Astrocyte (in vitro differentiated cells and primary cell): ENCODE measurements at places on chromosomes 4 and X.

- DNase-seq: no peak
Measured at GRCh38 chrX:97401586-97402136, 518.0 kb downstream of the RPA4 start.

DNA sequence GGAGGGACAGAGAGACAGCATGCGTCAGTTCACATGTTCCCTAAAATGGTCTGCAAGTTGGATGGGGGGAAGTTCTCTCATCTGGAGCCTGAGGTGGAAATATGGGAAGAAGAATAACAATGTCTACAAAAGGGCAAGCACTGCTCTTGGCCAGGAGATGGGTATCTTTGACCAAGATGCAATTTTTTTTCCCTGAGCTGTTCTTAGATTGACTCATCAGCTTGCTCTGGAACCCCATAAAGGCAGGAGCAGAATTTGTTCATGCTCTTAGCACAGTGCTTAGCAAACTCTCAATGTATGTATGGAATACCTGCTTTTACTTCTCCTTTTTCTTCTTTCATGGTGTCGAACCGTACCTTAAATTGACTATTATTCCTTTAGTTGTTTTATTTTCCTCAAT is 90.5 kb upstream of the ZNF827 start:
- peak; percentile 16 for DNase-seq

- no peak for DNase-seq
Measured at GRCh38 chr4:137701401-137701800, 169.1 kb upstream of the PCDH18 start.

- peak; percentile 37 for DNase-seq
Measured at GRCh38 chr4:24174602-24175001, 284.8 kb upstream of the PPARGC1A start.

DNA sequence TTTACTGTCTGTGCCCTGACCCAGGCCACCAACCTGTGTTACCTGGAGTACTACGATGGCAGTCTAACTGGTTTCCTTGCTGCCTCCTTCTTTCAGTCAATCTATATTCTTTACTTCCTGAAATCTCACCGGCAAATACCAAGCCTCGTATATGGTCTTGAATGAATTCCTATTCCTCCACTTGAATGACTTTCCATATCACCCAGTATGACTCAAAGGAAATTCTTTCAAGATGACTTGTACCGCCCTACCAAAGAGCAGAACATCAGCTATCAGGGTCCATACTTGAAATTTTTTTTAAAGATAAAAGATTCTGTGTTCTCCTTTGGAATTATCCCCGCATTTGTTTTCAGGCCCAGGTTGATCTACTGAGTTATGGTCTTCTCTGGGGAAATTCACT is 378.0 kb downstream of the AFF2 start:
- peak; percentile 82 for DNase-seq

DNA sequence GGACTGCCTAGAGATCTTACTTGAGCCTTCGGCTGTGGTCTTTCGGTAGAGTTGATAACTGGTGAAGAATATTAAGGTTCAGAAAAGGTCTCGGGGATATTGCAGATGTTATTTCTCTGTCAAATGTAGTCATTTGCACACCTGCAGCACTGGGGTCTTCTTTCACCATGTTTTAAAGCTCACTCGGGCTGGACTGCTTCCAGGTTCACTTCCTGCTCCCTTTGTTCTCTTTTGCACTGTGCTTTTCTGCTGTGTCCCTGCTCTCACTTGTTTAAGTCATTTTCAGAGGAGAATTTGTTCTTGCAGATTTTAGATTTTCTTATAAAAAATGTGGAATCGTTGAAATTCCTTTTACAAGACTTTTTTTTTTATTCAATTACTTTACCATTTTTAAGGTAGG is 68.5 kb downstream of the BMPR1B start:
- DNase-seq: no peak

- no peak for DNase-seq
Measured at GRCh38 chr4:165625281-165625680, 246.5 kb downstream of the CPE start.

DNA sequence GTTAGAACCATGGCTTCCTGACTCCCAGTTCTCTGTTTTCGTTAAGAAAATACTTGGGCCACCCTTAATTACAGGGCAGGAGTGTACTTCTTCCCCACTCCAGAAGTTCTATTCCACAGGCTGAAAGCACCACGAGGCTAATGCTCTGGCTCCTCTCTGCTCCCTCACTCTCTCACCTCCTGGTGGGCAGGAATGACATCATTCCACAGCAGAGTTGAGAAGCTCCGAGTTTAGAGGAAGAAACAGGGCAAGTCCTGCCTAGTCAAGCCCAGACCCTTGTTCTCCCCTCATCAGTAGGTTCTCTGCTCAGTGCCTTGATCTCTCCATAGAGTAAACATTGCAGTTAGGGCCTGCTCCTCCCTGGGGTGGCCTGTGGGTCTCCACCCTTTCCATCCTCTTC is 343.8 kb upstream of the CLNK start:
- DNase-seq: no peak

DNA sequence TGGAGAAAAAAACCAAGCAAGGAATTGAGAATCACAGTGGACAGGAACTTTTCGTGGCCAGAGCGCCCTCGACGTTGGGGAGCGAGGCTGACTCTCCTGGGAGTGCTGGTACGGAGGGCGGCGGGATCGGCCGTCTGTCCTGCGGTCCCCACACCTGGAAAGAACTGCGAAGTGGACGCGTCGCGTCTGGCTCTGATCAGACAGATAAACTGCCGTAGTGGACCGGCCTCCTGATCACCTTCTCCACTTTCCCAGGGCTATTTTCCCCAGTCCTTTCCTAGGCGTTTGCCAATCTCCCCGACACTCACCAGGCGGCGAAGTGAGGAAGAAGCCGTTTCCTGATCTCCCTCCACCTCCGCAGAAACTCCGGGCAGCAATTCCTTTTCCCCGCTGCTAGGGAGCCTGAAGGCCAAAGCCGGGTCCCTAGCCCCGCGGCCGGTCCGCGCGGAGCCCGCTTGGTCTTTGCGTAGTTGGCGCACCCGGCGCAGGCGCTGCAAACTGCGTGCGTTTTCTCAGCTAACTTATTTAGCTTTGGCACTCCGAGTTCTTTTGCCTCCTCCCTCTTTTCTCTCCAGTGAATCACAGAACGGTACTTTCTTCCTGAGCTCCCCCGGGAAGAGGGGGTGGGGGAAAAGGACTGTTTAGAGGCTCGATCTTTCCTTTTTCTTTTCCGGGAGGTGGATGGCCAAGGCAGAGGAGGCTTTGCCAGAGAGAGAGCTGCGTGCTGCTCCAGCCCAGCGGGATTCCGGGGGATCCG is at the start of gene ARSJ:
TSS of gene ARSJ (minus strand) at position 500 of the 757 bp plus-strand sequence. CDS start 813 bp downstream, outside the sequence.
- DNase-seq: peak; percentile 75

DNA sequence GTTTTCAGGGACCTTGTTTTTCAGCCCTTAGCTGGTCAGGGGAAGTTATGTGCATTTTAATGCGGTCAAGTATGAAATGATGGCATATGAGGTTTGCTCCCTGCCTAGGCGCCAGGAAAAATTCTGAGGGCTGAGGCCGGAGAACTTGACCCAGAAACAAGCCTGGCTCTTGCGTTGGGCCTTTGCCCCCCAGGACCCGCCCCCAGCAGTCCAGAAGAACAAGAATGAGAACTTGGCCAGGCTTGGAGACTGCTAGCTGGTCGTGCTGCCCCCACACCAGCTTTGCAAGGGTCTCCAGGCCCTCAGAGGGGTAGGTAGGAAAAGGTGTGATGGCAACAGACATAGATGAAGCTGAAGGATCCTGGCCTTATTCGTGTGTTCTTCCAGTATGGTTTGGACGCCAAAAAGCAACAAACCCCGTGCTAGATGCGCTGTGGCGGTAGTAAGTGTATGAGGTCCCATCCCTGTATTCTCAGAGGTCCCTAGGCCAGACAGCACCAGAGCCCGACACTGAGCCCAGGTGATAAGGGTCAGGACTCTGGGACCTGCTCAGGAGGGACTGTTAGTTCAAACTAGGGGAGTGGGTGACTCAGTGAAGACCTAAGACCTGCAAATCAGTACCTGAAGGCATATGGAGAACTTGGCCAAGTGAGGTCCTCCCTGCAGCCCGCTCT is 10.5 kb downstream of the NKX3-2 start:
- no peak for DNase-seq

- no peak for DNase-seq
Measured at GRCh38 chrX:104255465-104255864, 732 bp upstream of the ESX1 start.

GRCh38 chr4:83771113-83771705 is 235.3 kb downstream of the GPAT3 start:
- peak; percentile 15 for DNase-seq

- DNase-seq: no peak
Measured at GRCh38 chrX:148024425-148025148, 43.5 kb downstream of the FMR1NB start.

DNA sequence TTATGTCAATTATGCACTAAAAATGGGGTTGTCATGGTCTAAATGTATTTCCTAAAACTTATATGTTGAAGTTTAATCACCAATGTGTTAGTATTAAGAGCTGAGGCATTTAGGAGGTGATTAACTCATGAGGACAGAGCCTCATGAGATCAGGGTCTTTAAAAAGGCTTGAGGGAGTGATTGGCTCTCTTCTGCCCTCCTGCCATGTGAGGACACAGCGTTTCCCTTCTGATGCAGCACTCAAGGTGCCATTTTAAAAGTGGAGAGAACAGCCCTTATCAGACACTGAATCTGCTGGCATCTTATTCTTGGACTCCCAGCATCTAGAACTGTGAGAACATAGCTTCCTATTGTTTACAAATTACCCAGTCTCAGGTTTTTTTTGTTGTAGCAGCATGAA is 581.7 kb downstream of the KCNIP4 start:
- DNase-seq: no peak

DNA sequence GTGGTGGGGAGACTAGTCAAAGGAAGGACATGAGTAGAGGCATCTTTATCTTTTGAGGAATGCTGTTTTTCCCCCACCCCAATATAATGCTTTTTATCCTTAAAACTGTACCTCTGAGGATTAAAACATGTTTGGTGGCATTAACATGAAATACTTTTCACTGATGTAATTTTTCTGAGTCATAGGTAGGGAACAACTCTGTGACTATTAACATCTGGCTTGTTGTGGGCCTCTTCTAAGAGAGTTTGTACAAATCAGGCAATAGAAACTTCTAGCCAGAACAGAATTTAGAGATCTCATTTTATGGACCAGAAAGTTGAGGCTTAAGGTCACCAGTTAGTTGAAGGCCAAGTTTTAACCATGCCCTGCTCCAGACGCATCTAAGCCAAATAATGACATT is 207.6 kb downstream of the SOX3 start:
- DNase-seq: peak; percentile 10
